NB4 (cell line): ENCODE measurements at places on chromosomes 11 and 22.

DNA sequence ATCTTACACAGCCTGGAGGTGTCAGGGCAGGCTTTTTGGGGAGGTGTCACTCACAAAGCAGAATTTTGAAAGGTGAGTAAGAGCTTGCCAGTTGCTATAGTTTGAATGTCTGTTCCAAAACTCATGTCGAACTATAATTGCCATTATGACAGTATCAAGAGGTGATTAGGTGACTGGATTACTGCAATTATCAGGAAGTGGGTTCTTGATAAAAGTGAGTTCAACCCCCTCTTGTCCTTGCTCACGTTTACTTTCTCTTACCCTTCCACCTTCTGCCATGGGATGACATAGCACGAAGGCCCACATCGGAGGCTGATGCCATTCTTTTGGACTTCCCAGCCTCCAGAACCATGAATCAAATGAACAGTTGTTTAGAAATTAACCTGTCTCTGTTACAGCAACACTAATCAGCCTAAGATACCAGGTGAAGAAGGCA lies 4.7 kb upstream of the C11orf86 start:
- DNase-seq = no peak

- no peak for DNase-seq
Observed at GRCh38 chr22:32687801-32688200, 113.7 kb upstream of the TIMP3 start.

DNA sequence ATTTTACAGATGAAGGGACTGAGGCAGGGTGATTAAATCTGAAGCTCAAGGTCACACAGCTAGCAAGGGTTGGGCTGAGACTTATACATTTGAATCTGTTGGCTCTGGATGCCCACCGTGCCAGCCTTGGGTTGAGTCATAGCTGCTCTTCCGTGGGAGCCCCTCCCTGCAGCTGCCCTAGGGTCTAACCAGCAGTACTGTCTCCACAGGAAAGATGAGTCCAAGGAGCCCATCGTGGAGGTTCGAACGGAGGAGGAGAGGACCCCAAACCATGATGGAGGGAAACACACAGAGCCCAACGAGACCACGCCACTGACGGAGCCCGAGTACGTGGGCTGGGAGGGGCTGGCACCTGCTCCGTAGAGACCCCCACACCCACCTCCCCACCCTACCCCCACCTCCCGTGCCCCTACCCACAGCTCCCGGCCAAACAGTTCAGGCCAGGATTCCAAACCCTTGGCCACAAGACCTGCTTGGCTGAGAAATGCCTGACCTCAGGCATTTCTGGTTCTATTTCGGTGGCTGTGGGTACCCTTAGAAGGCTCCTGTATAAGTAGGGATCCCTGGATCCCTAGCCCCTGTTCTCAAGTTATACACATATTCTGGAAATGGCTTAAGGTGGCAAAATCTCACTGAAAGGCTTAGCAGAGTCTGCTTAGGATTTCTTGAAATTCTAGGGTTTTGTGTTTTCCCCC lies 42.7 kb upstream of the TTC12 start:
- no peak for DNase-seq

- no peak for DNase-seq
Observed at GRCh38 chr11:15651816-15652215, 537.1 kb downstream of the INSC start.

- no peak for DNase-seq
Observed at GRCh38 chr11:28690746-28691145, 582.6 kb downstream of the METTL15 start.

- no peak for DNase-seq
Observed at GRCh38 chr11:27868226-27868625, 168.0 kb upstream of the BDNF start.

DNA sequence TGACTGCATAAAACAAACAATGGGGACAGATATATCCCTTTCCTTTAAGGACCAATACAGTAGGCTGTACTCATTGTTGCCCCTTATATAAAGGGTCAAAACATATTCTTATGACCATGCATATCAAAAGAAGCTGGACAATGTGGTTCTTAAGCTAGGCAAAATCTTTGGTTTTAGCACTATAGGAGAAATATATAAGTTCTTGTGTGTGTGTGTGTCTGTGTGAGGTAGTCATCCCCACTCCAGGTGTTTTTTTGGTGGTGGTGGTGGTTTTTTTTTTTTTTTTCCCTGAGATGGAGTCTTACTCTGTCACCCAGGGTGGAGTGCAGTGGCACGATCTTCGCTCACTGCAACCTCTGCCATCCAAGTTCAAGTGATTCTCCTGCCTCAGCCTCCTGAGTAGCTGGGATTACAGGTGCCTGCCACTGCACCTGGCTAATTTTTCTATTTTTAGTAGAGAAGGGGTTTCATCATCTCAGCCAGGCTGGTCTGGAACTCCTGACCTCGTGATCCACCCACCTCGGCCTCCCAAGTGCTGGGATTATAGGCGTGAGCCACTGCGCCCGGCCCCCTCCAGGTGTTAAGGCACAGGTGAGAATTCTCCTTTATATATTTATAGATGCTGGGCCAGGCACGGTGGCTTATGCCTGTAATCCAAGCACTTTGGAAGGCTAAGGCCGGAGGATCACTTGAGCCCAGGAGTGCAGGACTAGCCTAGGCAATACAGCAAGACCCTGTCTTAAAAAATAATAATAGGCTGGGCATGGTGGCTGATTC lies 12.0 kb upstream of the ZNF143 start:
- no peak for DNase-seq

DNA sequence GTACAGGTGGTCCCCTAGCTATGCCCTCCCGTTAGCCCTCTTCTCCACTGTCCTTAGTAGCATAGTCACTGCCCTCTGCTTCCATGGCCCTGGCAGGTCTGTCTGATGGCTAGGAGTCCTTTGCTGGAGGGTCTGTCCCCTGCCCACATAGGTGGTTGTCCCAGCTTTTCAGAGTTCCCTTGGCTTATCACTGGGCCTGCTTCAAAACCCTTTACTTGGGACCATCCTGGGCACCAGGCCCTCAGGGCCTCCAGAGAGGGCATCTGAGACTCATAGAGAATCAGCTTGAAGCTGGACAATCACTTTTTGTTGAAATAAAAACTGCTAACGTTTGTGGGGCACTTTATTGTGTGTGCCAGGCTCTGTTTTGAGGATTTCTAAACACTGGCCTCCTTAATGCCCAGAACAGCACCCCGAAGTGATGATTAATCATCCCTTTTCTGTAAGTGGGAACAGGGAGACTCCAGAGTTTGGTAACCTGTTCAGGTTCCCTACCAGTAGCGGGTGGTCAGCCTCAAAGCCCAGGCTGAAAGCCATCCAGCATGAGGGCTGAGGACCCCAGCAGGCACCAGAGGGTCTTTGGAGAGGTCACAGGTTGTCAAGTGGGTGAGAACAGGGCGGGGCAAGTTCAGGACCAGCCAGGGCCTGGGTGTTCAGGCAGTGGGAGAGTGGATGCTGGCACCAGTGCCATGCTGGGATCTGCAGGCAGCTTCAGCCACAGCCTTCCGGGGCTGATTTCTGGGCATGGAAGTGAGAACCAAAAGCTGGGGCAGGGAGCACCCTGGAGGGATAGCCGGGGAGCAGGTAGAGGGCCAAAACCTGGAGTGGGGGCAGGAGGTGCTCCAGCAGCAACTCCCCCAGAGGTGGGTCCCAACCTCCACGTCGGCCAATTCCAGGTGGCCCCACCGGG lies 495 bp upstream of the KCNK4 start:
- no peak for DNase-seq

- peak; percentile 9 for DNase-seq
Observed at GRCh38 chr11:106012744-106013143, 9.3 kb downstream of the MSANTD4 start.

GRCh38 chr22:41504397-41504796 lies 35.5 kb downstream of the ACO2 start:
- DNase-seq = peak; percentile 72
